SK-N-MC (cell line): ENCODE measurements at places on chromosomes 12 and 14.
A peak's percentile ranks its signal among the peaks of the same experiment; 100 is the strongest.

GRCh38 chr14:59507752-59508103 is 23.4 kb downstream of the JKAMP start:
- DNase-seq = no peak

DNA sequence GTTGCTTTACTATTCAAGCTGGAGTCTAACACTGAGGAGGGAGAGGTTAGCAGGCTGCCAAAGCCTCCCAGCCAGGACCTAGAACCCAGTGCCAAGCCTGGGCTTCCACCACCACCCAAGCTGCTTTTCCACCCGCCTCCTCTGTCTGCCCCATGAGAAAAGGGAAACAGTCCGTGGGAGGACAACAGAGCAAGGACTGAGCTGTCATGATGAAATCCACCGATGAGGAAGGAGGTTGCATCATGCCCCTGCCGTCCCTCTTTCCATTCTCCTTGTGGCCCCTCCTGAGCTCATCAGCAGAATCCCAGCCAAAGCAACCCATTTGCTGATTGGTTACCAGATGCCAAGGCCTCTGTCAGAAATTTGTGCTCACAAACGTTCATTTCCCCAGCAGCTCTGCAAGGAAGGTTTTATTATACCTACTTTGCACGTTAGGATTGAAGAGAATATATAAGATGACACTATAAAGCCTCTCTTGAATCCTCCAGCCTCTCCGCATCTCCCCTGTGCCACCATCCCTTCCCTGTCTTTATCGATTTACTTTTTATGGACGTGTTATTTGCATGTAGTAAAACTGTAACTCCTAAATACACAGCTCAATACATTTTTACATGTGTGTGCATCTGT is 6.3 kb upstream of the SERPINA1 start:
- no peak for DNase-seq

DNA sequence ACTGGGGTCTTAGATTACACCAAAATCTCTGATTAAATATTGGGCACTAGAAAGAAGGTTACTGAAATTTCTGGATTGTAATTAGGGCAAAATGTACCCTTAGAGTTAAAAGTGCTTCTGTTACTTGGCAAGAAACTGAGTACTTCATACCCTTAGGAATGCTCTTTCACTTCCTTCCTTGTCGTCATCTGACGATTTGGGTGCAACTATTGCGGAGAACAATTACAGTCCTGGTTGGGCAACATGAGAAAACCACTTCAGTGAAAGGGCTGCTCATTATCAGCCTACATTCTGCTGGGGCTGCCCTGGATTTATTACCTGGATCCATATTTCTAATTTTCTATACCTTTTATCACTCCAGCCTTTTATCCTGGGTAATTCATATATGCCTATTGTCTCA is 348.5 kb upstream of the MDGA2 start:
- DNase-seq = no peak

- DNase-seq = peak; percentile 30
Measured at GRCh38 chr14:32201816-32202490, at the start of gene RNU6-7. Gene RNU6-7, plus strand, starts transcription at chr14:32202045.

- DNase-seq = no peak
Measured at GRCh38 chr12:113227686-113228391, 6.6 kb downstream of the TPCN1 start.

GRCh38 chr12:77328326-77328725 is 263.0 kb upstream of the E2F7 start:
- no peak for DNase-seq

DNA sequence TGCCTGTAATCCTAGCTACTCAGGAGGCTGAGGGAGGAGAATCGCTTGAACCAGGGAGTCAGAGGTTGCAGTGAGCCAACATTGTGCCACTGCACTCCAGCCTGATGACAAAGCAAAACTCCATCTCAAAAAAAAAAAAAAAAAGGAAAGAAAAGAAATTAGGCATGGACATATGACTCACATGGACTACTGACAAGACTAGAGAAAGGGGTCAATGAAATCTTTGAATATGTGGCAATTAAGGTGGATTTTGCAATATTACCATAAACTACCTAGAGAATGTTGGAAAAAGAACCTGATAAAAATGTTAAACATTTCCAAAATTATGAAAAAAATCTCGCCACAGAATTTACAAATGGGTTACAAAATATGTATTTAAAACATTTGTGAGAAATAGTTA is 873.6 kb downstream of the C12orf50 start:
- DNase-seq = no peak

DNA sequence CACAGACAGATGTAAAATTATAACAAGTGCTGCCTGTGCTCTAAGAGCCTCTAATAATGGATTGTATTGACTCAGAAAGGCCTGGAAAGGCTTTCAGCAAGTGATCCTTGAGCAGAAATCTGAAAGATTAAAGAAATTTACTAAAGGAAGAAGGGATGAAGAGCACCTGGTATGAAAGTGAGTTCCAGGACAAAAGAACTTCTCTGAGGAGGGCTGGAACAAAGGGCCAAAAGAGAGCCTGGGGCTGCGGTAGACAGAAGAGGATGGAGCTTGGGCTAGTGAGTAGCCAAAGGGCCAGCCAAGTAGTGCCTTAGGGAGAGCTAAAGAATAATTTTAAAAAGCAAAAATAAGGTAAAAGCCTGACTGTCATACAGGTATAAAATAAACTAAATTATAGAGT is 44.0 kb downstream of the BCAT1 start:
- DNase-seq = no peak

- DNase-seq = no peak
Measured at GRCh38 chr12:55965941-55966407, at the start of gene PMEL. Gene PMEL, minus strand, starts transcription at chr12:55966042. Its CDS starts 31 bp downstream, at chr12:55966011.

- no peak for DNase-seq
Measured at GRCh38 chr14:68981539-68981976, 2.5 kb upstream of the ACTN1 start.

GRCh38 chr12:28893365-28893764 is 255.7 kb upstream of the FAR2 start:
- DNase-seq = no peak

DNA sequence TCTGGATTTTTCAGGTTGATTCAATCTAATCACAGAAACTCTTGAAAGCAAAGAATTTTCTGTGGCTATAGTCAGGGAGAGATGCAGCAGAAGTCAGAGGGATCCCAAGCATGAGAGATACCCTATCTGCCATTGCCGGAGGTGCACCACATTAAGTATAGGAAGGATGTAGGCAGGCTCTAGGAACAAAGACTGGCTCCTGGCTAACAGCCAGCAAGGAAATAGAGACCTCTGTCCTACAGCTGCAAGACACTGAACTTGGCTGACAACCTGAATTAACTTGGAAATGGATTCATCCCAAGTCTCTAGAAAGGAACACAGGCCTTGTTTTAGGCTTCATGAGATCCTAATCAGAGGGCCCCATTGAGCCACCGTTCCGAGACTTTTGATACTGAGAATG is 364.9 kb upstream of the FLRT2 start:
- DNase-seq = no peak

DNA sequence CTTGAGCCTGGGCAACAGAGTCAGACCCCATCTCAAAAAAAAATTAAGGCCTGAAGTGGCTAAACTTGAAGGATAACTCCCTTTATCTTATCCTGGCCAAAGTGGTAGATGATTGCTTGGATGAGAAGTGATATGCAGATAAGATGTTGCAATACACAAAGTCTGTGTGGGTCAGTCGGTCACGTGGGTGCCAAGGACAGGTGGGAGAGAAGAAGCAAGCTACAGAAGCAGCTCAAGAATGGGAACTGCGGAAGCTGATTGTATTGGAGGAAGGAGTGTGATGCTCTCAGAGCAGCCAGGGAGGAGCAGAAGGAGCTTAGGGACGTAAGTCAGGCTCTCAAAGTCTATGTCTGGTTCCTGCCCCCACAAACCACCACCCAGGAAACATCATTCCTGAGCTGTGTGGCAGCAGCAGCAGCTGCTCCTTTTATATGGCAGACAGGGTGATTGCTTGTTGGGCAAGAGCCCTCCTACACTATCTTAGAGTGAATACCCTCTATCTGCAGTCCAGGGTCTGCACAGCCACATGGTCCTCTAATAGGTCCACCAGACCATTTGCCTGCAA is 54.5 kb downstream of the ATP2A2 start:
- no peak for DNase-seq

- no peak for DNase-seq
Measured at GRCh38 chr12:91065396-91065795, 7.6 kb upstream of the KERA start.

- DNase-seq = no peak
Measured at GRCh38 chr12:93158065-93158843, 219.5 kb upstream of the NUDT4 start.

DNA sequence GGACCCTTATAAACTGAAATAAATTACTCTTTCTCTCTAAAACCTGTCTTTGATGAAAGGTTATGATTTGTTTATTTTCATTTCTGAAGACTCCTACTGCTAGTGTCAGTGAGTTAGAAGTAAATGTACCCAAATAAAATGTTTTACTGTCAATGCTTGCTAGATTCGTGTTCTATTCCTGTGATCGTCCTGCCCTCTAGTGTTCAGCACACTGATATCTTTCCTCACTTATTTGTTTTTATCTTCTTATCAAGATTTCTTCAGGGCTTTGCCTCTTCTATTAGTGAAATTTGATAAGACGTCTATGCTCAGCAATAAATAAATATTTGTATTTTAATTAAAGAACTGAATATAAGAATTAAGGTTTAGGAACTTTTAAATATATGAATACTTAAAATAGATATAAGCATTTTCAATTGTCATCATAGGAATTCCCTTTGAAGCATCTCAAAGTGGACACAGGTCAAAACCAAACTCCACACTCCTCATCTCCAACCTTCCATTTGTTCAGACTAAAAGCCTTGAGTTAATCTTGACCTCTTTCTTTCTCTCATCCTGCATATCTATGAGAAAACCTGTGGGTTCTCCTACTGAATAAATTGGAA is 75.8 kb downstream of the C12orf50 start:
- DNase-seq = peak; percentile 16

GRCh38 chr12:52531566-52532300 is 11.5 kb upstream of the KRT5 start:
- DNase-seq = no peak

DNA sequence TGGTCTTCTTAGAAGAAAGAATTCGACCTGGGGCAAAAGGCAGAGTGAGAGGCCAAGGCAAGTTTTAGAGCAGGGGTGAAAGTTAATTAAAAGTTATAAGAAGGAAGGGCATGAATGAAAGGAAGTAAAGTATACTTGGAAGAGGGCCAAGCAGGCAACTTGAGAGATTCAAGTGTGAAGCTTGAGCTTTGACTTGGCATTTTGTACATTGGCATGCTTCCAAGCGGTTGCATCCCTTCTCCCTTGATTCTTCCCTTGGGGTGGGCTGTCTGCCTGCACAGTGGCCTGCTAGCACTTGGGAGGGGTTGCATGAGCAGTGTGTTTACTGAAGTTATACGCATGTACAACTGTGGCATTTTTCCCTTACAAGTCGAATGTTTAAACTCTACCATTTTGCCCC is 74.8 kb upstream of the MGAT4C start:
- peak; percentile 40 for DNase-seq

DNA sequence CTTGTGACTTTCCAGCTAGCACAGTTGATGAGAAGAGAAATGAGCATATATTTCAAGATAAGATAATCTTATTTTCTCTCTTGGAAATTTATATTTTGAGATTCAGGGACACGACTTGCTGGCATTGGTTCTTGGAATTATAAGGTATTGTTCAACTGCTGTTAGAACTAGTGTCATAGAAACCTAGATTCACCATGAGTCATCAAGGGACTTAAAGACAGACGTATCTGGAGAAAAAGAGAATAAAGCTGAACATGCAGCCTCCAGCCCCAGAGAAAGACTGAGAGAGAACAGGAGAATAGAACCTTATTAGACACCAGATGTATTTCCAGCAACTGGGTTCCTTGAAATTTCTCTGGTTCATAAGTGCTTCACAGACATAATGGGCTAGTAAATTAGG is 194.4 kb upstream of the PPFIA2 start:
- DNase-seq = no peak

DNA sequence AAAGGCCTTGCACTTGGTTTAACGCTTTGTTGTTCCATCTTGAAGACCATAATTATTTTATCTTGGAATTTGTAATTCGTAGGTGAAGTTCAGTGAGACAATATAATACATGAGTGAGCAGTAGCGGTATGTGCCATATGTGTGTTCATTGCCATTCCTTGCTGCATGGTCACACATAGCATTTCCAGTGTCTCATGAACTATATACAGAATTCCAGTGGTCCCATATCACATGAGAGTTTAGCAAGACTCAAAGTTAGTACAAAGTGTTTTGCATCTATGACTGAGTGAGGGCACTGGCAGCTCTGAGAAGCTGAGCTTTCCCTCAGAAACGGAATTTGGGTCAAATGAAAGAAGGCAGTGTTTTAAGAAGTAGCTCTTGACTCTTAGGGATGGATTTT is 359.8 kb downstream of the FOXG1 start:
- no peak for DNase-seq

DNA sequence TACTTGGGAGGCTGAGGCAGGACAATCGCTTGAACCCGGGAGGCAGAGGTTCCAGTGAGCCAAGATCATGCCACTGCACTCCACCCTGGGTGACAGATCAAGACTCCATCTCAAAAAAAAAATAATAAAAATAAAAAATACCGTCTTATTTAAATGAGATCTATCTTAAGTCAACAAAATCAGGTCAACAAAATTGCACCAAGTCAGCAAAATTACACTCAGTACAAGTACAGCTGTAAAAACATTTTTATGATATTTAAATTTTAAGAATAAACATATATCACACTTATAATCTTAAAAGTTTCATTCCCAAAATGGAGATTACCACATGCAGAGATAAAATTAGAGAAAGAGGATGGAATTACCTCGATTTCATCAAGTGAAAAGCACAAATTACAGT is 33.2 kb downstream of the HECTD1 start:
- DNase-seq = no peak

GRCh38 chr14:88380405-88380804 is 5.1 kb upstream of the SPATA7 start:
- no peak for DNase-seq

GRCh38 chr14:91062600-91062999 is 2.2 kb upstream of the RPS6KA5 start:
- no peak for DNase-seq

GRCh38 chr12:46452061-46452615 is 79.6 kb upstream of the SLC38A2 start:
- DNase-seq = no peak

DNA sequence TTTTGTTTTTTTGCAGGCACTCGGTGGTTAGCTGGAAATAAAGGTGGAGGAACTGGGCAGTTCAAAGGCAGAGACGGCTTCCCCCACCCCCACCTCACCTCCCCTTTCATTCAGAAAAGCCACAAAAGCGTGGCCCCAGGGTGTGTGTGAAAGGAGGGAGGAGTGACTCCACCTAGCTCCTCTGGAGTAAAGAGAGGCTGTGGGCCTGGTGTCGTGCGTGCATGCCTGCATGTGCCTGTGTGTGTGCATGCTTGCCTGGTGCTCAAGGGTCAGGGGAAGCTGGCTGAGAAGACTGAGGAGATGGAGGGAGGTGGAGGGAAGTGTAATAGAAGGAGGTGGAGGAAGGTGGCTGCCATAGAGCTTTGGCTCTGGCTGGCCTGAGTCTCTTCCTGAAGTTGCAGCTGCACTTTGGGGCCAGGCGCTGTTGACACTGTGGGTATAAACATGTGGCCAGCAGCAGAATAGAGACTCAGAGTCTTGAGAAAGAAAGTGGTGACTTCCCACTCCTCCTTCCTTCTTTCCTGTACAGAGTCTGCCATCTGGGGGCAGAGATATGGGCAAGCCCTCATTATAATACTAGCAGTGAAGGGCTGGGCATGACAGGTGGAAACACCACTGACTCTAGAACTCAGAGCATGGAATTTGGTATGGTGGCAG is 36.9 kb upstream of the SINHCAF start:
- DNase-seq = no peak

GRCh38 chr14:104984056-104984894 is 1.3 kb upstream of the CLBA1 start:
- DNase-seq = no peak
